ENCODE measurements at places on chromosomes 5 and 9.

GRCh38 chr9:75084081-75084672 lies 3.8 kb downstream of the NMRK1 start:
- DNase-seq: no peak

- no peak for DNase-seq
Measured at GRCh38 chr9:101126556-101126955, 98.0 kb downstream of the PLPPR1 start.

GRCh38 chr9:132878695-132879456 lies at the start of gene SPACA9:
SPACA9 (plus strand) TSS chr9:132878898; CDS start chr9:132883948, 5,050 bp downstream.
- no peak for DNase-seq

- DNase-seq: no peak
Measured at GRCh38 chr5:170223906-170224305, 8.9 kb upstream of the C5orf58 start.

DNA sequence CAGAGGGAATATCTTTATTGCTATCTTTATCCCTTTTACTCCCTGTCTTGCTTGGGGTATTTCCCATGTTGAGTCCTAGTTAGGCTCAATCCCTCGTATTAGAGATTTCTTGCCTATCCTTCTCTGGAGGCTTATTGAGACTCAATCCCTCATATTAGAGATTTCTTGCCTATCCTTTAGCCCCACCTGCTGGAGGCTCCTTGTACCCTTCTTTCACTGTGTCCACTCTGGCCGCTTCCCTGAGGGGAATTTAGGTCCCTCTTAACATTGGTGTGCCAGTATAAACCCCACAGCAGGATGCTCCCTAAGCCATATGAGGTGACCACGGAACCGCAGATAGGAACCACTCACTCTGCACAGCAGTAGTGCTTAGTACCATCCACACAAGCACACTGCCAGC lies 110.7 kb upstream of the MAMDC2 start:
- DNase-seq: no peak
